T-cell (primary cell): ENCODE measurements at places on chromosomes 11 and 22.

GRCh38 chr11:63783925-63784592, 15.5 kb upstream of the ZFTA start:
- no peaks in the 10 kb centered on the region for H3K36me3 ChIP-seq
- no peak for DNase-seq
- H3K4me1 ChIP-seq, result no peaks in the 10 kb centered on the region
- H3K27me3 ChIP-seq, result peaks cover 3% of the 10 kb centered on the region
- no peak overlapping the region for H3K27ac ChIP-seq

DNA sequence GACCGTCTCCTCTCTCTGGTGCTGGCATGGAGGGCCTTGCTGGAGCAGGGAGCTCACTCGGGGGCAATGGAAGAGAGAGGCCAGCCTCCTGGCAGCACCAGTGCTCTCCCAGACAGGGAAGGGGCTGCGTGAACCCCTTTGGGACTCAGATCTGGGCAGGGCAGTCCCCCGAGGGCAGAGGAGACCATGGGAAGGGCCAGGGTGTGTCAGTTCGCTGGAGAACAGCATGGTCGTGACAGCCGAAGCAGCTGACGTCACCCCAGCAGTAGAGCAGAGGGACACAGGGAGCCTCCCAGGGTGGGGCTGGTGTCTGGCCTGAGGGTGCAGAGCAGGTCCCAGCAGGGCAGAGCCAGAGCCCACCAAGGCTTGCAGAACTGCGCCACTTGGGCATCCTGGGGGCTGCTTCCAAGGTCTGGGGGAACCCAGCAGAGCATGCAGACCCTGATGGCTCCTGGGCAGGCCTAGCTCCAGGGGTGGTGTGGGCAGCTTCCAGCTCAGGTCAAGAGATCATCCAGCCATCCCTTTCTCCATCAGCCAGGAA, 71.0 kb upstream of the KCNQ1OT1 start:
- peaks cover 10% of the 10 kb centered on the region for H3K27me3 ChIP-seq
- no peak overlapping the region for H3K27ac ChIP-seq
- no peaks in the 10 kb centered on the region for H3K36me3 ChIP-seq
- DNase-seq, result no peak

DNA sequence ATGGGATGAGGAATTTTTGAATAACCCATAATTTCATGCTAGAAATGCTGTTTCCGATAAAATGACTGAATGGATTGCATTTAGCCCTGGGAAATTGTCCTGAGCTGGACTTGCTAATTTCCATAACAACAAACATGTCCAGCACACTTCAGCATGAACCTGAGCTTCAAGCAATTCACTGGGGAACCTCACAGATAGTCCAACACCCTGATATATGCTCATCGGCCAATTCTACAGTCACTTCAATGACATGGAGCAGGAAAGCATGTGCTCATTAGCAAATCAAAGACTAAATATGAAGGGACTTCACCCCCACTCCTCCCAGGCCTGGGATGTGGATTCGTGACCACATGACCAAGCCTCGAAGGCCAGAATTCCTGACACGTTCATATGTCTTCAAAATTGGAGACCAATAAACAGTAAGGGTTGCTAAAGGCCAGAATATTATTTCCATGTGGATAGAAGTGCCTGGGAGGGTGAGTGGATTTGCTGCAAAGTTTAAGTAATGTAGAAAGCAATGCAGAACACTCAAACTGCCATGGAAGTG, 131.9 kb downstream of the SLC1A2 start:
- H3K27me3 ChIP-seq, result no peaks in the 10 kb centered on the region
- no peaks in the 10 kb centered on the region for H3K4me1 ChIP-seq
- no peaks in the 10 kb centered on the region for H3K36me3 ChIP-seq
- no peak overlapping the region for H3K4me3 ChIP-seq
- no peak for DNase-seq
- H3K27ac ChIP-seq, result no peak overlapping the region

- no peak for DNase-seq
- H3K4me3 ChIP-seq, result no peak overlapping the region
- no peaks in the 10 kb centered on the region for H3K36me3 ChIP-seq
Measured at GRCh38 chr11:33932721-33933120, 40.8 kb upstream of the LMO2 start.

- H3K4me1 ChIP-seq, result no peaks in the 10 kb centered on the region
- no peak overlapping the region for H3K4me3 ChIP-seq
- H3K36me3 ChIP-seq, result peaks cover 6% of the 10 kb centered on the region
- H3K27me3 ChIP-seq, result no peaks in the 10 kb centered on the region
- H3K27ac ChIP-seq, result no peak overlapping the region
Measured at GRCh38 chr11:74248469-74248868, 63.0 kb downstream of the P4HA3 start.

GRCh38 chr22:21759646-21760376, 24.2 kb upstream of the YPEL1 start:
- H3K4me1 ChIP-seq, result peaks cover 38% of the 10 kb centered on the region
- peaks cover 11% of the 10 kb centered on the region for H3K36me3 ChIP-seq

DNA sequence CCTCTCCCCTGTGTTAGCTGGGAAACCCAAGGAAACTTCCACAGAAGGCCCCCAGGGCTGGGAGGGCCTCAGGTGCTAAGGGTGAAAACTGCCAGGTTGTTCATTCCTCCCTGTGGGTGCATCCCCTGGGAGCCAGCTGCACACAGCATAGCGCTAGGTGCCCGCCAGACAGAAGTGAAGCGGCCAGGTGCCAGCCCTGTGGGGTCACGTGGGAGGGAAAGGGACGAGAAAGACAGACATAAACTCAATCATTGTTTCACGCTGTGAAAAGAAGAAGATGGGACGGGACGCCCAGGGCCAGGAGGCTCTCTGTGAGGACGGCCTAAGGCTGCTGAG, 31.6 kb upstream of the HMOX1 start:
- DNase-seq, result no peak
- H3K4me3 ChIP-seq, result no peak overlapping the region
- peaks cover 30% of the 10 kb centered on the region for H3K27me3 ChIP-seq

GRCh38 chr11:37689951-37690350, 1091.9 kb upstream of the RAG2 start:
- no peaks in the 10 kb centered on the region for H3K36me3 ChIP-seq
- H3K27ac ChIP-seq, result no peak overlapping the region
- DNase-seq, result no peak
- H3K4me3 ChIP-seq, result no peak overlapping the region

DNA sequence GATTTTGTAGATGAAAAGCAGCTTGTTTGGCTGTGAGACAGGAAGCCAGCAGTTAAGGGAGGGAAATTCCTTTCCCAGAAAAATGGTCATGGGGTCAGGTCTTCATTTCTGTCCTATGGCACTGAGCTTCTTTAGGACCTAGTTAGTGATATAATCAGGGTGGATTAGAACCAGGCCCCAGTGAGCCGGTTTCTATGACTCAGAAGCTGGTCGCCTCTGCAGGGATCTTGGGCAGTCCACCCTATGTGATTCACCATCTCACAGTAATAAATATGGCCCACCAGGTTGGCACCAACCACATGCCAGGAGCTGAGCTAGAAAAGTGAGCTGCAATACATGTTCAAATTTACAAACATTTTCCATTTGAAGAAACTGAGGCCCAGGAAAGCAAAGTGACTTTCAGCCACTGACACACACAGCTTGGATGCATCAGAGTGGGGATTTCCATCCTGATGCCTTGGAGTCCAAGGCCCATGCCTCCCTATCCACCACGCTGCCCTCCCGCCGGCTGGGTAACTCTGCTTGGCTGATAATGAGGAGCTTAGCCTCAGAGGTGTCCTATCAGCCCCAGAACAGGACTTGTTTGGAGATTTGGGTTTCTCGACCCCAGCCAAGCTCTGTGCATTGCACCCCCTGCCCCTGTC, 42.0 kb downstream of the CD82 start:
- H3K27me3 ChIP-seq, result no peaks in the 10 kb centered on the region
- no peak for DNase-seq
- H3K36me3 ChIP-seq, result peaks cover 14% of the 10 kb centered on the region
- H3K27ac ChIP-seq, result peak overlapping the region; percentile 72
- peaks cover 46% of the 10 kb centered on the region for H3K4me1 ChIP-seq
- no peak overlapping the region for H3K4me3 ChIP-seq
